Colonic mucosa (tissue), 4 donors: ENCODE measurements at places on chromosomes 6 and 20. TPM values are rescaled to one million over a fixed set of nuclear protein-coding genes. Genes with fewer than 3 reads are reported as not detected.

- DNase-seq = peak; percentile 43
- H3K36me3 ChIP-seq = no peaks in the 10 kb centered on the region
- peak overlapping the region; percentile 55 for H3K4me3 ChIP-seq
- no peaks in the 10 kb centered on the region for H3K27me3 ChIP-seq
- H3K4me1 ChIP-seq = peaks cover 3% of the 10 kb centered on the region
These were observed 12.0 kb downstream of the STMN3 start for GRCh38 chr20:63641146-63641791.

DNA sequence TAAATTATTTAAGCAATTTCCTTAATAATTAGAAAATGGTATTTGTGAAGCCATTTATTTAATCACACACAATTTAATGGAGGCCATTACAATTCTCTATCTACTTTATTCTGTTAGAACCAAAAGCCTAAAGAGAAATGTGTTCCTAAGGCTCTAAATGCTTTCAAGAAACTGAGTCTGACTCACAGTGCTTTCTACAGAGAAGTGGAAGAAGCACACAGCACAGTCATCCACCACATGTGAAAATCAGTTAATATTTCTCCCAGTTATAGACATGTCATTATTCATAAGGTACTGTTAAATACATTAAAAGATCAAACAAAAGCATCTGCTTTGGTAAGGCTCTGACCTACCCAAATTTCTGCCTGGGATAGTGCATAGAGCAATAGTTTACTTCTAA is 214.4 kb downstream of the ALDH8A1 start:
- DNase-seq = no peak
- no peak overlapping the region for H3K4me3 ChIP-seq
- H3K27me3 ChIP-seq = no peaks in the 10 kb centered on the region
- no peaks in the 10 kb centered on the region for H3K36me3 ChIP-seq
- H3K4me1 ChIP-seq = no peaks in the 10 kb centered on the region

- H3K4me1 ChIP-seq = no peaks in the 10 kb centered on the region
- H3K27me3 ChIP-seq = no peaks in the 10 kb centered on the region
- no peaks in the 10 kb centered on the region for H3K36me3 ChIP-seq
- H3K27ac ChIP-seq = no peak overlapping the region
- DNase-seq = no peak
These were observed 143.0 kb downstream of the SAMD5 start for GRCh38 chr6:147651249-147652063.

- no peak overlapping the region for H3K27ac ChIP-seq
- no peak for DNase-seq
- H3K27me3 ChIP-seq = no peaks in the 10 kb centered on the region
- H3K4me1 ChIP-seq = no peaks in the 10 kb centered on the region
- H3K4me3 ChIP-seq = no peak overlapping the region
These were observed 99.5 kb upstream of the SUPT3H start for GRCh38 chr6:45477278-45477677.

DNA sequence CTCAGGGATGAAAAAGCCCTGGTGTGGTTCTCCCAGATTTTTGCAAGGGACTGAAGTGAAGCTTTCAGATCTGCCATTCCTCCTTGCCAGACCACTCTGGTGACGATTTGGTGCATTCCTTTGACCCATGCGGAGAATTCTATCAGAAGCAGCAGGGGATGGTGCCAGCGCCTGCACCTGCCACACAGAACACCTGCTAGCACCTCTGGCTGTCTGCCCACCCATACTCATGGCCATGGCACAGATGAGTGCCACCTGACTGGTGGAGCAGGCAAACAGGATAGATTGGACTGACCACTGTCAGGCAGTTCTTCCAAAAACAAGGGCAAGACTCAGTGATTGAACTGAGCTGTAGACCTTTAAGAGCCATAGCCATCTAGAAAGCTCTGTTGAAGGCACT is 107.1 kb downstream of the CDYL start:
- DNase-seq = peak; percentile 35
- H3K27me3 ChIP-seq = no peaks in the 10 kb centered on the region
- H3K36me3 ChIP-seq = no peaks in the 10 kb centered on the region
- H3K4me1 ChIP-seq = peaks cover 11% of the 10 kb centered on the region

GRCh38 chr6:113057567-113058053 is 710.5 kb downstream of the RFPL4B start:
- no peak overlapping the region for H3K4me3 ChIP-seq

DNA sequence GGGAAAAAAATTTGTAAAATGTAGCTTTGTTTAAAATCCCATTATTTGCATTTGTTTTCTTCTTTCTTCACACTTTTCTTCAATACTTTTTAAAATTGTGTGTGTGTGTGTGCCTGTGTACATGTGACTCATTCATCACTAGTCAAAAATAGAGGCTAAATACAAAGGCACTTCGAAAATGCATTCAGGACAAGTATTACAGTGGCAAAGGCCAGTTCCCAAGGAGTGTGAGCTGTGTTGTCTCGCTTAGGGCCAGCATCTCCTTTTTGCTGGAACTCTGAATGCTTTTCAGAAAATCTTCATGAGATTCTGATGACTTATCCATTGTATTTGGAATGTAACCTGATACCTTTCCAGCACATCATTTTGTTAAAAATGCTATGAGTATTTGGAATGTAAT is 288.5 kb upstream of the CNR1 start:
- no peaks in the 10 kb centered on the region for H3K36me3 ChIP-seq
- no peak overlapping the region for H3K4me3 ChIP-seq
- no peaks in the 10 kb centered on the region for H3K27me3 ChIP-seq

GRCh38 chr6:29757282-29757681 is 34.0 kb downstream of the HLA-F start:
- H3K4me1 ChIP-seq = no peaks in the 10 kb centered on the region
- H3K4me3 ChIP-seq = no peak overlapping the region
- no peaks in the 10 kb centered on the region for H3K27me3 ChIP-seq
- H3K27ac ChIP-seq = no peak overlapping the region
- DNase-seq = peak; percentile 10

DNA sequence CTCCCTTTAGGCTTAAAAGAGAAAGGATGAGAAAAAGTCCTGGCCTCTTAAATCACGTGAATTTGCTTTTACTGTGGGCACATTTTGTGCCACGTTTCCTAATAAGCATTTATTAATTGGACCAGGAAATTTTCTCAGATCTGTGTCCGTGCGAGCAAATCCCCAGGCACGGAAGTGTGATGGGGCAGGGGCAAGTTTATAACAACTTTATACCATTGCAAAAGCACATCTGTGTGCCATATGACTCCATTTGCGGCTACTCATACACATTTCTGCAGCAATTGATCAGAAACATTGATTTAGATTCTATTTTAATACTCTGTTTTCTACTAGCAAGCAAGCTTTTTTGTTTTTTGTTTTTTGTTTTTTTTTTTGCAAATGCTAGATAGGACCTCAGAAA is 373.2 kb downstream of the TAF4 start:
- no peaks in the 10 kb centered on the region for H3K4me1 ChIP-seq
- no peaks in the 10 kb centered on the region for H3K36me3 ChIP-seq
- DNase-seq = no peak
- no peak overlapping the region for H3K27ac ChIP-seq
- H3K4me3 ChIP-seq = no peak overlapping the region
- H3K27me3 ChIP-seq = no peaks in the 10 kb centered on the region

GRCh38 chr6:162026843-162027242 is 700.7 kb downstream of the PRKN start:
- no peak overlapping the region for H3K27ac ChIP-seq
- no peak for DNase-seq
- H3K4me1 ChIP-seq = no peaks in the 10 kb centered on the region
- no peak overlapping the region for H3K4me3 ChIP-seq
- no peaks in the 10 kb centered on the region for H3K27me3 ChIP-seq
- no peaks in the 10 kb centered on the region for H3K36me3 ChIP-seq

DNA sequence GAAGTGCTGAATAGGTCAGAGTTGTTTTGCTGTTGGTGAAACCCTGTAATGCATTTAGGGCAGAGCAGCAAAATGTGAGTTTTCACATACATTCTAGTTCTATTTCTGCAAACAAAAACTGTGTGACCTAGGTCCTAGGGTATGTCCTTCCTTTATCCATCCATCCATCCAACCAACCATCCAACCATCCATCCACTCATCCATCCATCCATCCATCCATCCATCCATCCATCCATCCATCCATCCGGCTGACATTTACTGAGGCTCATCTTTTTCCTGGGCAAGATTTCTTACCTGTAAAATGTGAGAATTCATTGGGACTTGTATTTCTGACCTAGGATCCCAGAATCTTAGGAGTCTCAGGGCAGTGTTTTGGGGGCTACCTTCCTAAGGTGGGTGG is 14.5 kb downstream of the PNPLA1 start:
- no peak overlapping the region for H3K4me3 ChIP-seq
- no peaks in the 10 kb centered on the region for H3K27me3 ChIP-seq
- H3K27ac ChIP-seq = no peak overlapping the region
- no peaks in the 10 kb centered on the region for H3K36me3 ChIP-seq

- no peaks in the 10 kb centered on the region for H3K27me3 ChIP-seq
- H3K27ac ChIP-seq = no peak overlapping the region
- no peaks in the 10 kb centered on the region for H3K4me1 ChIP-seq
These were observed 10.6 kb upstream of the EXOC2 start for GRCh38 chr6:703552-703951.

DNA sequence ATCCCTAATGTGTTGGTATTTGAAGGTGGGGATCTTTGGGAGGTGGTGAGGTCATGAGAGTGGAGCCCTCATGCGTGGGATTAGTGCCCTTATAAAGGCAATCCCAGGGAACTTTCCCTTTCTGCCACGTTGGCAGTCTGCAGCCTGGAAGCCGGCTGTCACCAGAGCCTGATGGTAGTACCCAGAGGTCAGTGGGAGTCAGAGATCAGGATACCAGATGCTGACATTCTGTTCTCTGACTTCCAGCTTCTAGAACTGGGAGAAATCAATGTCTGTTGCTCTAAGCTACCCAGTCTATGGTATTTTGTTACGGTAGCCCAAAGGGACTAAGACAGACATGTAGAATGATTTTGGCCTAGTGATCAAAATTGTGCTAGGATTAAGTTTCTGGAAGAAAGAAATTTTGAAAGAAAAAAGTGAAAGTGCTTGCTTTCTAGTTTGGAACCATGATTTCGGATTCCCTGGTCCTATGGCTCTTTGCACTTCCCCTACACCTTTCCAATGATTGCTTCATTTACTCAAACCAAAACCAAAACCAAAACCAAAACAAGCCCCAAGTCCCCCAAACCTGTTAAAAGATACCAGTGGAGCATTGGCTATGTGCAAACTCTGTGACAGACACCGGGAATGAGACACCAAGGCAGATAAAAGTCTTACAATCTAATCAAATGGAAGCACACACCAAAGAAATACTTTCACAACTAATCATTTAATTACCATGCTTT is 173.7 kb upstream of the ZNF217 start:
- no peaks in the 10 kb centered on the region for H3K27me3 ChIP-seq
- H3K4me1 ChIP-seq = no peaks in the 10 kb centered on the region
- no peak overlapping the region for H3K4me3 ChIP-seq
- H3K27ac ChIP-seq = no peak overlapping the region

- H3K4me1 ChIP-seq = no peaks in the 10 kb centered on the region
- no peak for DNase-seq
- H3K4me3 ChIP-seq = no peak overlapping the region
- no peaks in the 10 kb centered on the region for H3K36me3 ChIP-seq
- no peak overlapping the region for H3K27ac ChIP-seq
These were observed 150.6 kb upstream of the CDYL start for GRCh38 chr6:4625557-4625956.

- no peak overlapping the region for H3K27ac ChIP-seq
- H3K4me3 ChIP-seq = no peak overlapping the region
- DNase-seq = no peak
- H3K27me3 ChIP-seq = peaks cover 17% of the 10 kb centered on the region
- H3K4me1 ChIP-seq = peaks cover 4% of the 10 kb centered on the region
These were observed 2.3 kb downstream of the DNAAF9 start for GRCh38 chr20:3405139-3405538.

GRCh38 chr20:48744515-48744914 is 83.3 kb downstream of the PREX1 start:
- no peaks in the 10 kb centered on the region for H3K36me3 ChIP-seq
- H3K4me3 ChIP-seq = no peak overlapping the region
- no peak overlapping the region for H3K27ac ChIP-seq
- no peaks in the 10 kb centered on the region for H3K4me1 ChIP-seq
- no peaks in the 10 kb centered on the region for H3K27me3 ChIP-seq

DNA sequence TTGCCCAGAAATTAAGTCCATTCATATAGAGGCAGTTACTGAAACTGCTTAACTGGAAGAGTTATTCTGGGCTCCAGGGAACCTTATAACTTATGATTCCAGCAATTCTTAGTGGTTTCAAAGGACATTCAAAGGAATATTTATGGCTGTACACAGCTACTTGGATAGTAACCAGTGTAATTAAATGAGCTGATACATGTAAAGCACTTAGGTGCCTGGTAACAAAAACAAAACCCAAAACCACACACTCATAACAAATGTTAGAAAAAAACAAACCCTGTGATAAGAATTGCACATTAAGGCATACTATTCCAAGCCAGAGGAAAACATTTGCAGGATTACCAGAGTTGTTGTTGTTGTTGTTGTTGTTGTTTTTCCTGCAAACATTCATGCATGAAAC is 51.5 kb downstream of the STK4 start:
- DNase-seq = no peak
- no peak overlapping the region for H3K27ac ChIP-seq
- no peaks in the 10 kb centered on the region for H3K4me1 ChIP-seq
- H3K27me3 ChIP-seq = no peaks in the 10 kb centered on the region
- no peak overlapping the region for H3K4me3 ChIP-seq

- no peaks in the 10 kb centered on the region for H3K36me3 ChIP-seq
- no peak overlapping the region for H3K27ac ChIP-seq
- H3K4me1 ChIP-seq = no peaks in the 10 kb centered on the region
These were observed 38.3 kb upstream of the GABRR1 start for GRCh38 chr6:89255417-89255816.

TMEM151B gene
- total RNA-seq = 0.12 TPM

CD93 gene
- total RNA-seq = 20.3 TPM

NFATC2 gene
- 7.3 TPM for total RNA-seq

GGTLC1 gene
- not detected for total RNA-seq
